ENCODE measurements at places on chromosomes 1 and 21. TPM values are rescaled to one million over a fixed set of nuclear protein-coding genes. Genes with fewer than 3 reads are reported as not detected.

- DNase-seq = no peak
These were observed 5.5 kb downstream of the MRPS6 start for GRCh38 chr21:34078915-34079314.

DNA sequence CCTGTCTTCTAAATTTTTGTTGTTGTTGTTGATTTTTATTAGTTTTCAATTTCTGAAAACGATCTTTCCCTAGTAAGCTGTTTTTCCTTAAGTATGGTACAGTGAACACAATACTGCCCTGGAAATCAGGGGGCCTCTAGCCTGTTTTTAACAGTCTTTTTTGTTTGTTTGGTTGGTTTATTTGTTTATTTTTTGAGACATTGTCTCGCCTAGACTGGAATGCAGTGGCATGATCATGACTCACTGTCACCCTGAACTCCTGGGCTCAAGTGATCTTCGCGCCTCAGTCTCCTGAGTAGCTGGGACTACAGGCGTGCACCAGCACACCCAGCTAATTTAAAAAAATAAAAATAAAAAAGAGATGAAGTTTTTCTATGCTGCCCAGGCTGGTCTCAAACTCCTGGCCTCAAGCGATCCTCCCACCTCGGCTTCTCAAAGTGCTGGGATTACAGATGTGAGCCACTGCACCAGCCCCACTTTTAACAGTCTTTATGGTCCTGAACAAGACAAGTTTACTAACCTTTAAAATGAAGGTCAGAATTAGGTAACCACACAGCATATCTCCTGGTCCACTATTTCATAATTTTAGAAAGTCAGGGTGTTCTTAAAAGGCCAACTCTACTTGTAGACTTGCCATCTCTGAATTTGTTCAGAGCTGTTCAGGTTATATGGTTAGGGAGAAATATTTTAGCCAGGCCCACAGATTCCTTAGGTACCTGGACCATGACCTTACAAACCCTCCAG lies 35.4 kb downstream of the TBCE start:
- DNase-seq = no peak

GRCh38 chr21:14991957-14992356 lies 72.8 kb downstream of the NRIP1 start:
- DNase-seq = no peak

GRCh38 chr1:59314776-59315528 lies 18.1 kb downstream of the FGGY start:
- DNase-seq = no peak

GRCh38 chr1:162992945-162993344 lies 76.2 kb upstream of the RGS4 start:
- DNase-seq = no peak

DNA sequence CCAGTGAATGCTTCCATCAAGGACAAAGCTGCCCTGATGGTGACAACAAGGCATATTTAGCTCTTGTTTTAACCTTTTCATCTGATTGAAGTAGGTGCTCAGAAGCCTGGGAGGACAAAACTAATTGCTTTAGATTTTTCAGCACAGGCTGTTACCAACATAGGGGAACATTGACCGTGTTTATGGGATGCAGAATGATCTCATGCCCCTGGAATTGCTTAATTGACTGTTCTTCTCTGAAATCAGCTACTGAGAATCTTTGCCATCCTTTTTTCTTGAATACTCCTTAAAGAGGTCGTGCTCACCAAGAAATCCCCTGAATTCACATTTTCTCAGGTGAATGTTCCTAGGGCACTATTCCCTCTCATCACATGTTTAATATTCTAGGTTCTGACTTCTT lies 95.9 kb upstream of the CCDC190 start:
- DNase-seq = no peak

GRCh38 chr21:34836103-34836932 lies 167.5 kb downstream of the CLIC6 start:
- DNase-seq = no peak

DNA sequence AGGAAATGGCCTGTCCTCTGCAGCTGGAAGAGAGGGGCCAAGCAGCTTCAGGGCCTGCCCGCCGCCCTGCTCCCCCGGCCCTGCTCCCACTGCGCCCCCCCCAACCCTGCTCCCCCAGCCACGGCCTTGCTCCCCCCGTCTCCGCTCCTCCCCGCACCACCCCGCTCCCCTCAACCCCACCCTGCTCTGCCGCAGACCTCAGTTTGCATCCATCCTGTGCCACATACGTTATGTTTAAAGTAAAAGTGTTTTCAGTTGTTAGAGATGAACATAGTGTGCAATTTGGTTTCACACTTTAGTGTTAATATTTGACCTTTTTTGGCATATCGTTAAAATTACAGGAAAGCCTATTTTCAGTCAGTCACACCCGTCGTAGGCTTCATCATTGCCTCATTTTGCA lies 34.1 kb upstream of the DIP2A start:
- peak; percentile 60 for DNase-seq

DNA sequence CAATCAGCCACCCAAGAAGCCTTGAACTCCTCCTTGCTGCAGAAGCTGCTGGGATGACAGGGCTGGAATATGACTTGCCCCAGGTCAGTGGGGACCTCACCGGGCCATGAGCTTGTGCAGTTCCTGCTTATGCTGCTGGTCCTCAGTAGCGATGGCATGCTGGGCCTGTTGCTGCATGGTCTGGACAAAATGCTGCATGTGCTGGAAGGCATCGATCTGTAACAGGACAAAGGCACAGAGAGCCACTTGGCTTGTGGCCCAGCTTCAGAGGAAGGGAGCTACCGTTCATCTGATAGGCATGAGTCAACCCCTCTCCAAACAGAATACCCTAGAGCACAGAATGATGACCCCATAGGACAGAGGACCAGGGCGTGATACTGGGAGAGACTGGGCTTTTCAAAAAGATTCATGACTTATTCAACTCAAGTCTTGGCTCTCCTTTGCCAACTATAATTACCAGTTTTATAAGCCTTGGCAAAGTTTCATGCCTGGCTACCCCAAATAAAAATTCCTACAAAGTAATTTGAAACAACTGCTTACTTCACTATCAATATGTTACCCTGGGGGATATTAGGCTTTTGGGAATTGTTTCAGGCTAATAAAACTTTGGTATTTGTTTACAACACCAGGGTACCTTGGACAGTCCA lies 34.7 kb upstream of the EXOSC10 start:
- no peak for DNase-seq

DNA sequence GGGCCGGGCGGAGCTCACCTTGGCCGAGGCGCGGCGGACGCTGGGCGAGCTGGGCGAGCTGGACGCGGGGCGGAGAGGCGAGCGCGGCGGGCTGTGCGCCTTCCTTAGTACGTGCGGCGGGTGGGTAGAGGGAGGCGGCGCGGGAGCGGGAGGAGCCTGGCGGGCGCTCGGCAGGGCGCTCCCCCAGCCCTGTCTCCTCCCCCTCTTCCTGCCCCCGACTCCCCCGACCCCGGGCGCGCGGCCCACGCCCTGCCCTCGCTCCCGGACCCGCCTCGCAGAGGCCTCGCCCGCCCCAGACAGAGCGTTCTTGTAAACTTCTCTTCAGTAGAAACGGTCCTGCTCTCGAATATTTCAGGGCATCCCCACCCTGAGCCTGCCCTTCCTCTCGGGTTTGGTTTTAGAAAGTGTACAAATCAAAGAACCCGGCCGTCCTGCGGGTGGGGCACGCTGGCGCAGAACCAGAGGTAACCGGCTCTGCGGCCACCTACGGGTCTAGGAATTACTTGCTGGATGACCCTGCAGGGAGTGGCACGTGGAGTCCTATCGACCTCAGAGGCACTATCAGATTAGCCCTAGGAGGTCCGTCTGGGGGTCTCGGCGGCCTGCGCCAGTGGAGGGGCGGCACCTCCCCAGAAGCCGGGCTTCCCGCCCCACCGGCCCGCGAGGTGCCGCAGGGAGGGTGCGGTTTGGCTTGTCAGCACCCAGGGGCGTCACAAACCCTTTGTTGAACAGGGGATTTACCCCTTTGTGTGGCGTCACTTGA lies at the start of gene S100A10:
TSS of gene S100A10 (minus strand) at position 126 of the 763 bp plus-strand sequence. CDS start 7,629 bp downstream, outside the sequence.
- DNase-seq = peak; percentile 85

- DNase-seq = no peak
These were observed 112.7 kb downstream of the VPS13D start for GRCh38 chr1:12342401-12343003.

DNA sequence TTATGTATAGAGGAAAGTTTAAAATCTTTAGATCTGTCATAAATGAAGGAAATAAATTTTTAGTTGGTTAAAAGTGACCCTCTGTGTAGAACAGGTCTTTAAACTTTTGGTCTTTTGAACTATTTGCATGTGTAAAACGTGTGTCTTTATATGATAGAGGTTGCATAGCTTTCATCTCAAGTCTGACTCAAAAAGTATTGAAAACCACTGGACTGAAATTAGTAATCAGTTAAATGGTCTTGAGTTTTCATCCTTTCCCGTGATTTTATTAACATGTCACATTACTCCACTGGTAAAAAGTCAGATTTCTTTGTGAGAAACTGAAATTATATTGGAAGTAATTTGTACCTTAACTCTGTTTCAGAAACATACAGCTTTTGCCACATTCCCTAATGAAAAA lies 1.8 kb downstream of the RNPC3 start:
- no peak for DNase-seq

GRCh38 chr1:66380452-66381212 lies 153.3 kb upstream of the SGIP1 start:
- no peak for DNase-seq

GRCh38 chr1:169321539-169321938 lies 46.1 kb downstream of the NME7 start:
- no peak for DNase-seq

GRCh38 chr21:29730281-29730680 lies 209.5 kb downstream of the GRIK1 start:
- no peak for DNase-seq

GRCh38 chr1:224381880-224382548 lies 25.3 kb downstream of the CNIH4 start:
- no peak for DNase-seq

- no peak for DNase-seq
These were observed 31.9 kb upstream of the TNFSF4 start for GRCh38 chr1:173239058-173239457.

DNA sequence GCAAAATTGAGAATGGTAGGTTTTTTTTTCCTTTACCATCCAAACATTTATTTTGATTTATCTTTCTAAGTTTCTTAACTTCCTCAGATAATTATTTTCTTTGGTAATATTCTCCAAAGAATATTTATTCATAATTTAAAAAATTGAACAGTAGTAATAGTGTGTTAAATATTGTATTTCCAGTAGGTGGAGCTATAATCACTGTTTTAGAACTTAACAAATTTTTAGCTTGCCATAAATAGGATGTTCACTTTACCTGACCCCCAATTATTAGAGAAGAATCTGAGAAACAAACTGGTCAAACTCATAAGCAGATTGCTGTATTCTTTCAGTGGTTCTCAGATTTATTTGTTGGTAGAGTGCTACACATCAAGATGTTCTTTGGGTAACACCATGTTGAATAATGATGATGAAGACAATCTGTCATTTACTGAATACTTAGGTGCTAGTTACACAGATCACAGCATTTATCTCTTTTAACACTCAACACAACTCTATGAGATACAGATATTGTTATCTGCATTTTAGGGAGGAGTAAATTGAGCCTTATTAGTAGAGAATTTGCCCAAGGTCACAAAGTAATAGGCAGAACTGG lies 82.4 kb upstream of the GPR88 start:
- no peak for DNase-seq

GRCh38 chr1:33322109-33322508 lies 1.2 kb upstream of the A3GALT2 start:
- DNase-seq = no peak

DNA sequence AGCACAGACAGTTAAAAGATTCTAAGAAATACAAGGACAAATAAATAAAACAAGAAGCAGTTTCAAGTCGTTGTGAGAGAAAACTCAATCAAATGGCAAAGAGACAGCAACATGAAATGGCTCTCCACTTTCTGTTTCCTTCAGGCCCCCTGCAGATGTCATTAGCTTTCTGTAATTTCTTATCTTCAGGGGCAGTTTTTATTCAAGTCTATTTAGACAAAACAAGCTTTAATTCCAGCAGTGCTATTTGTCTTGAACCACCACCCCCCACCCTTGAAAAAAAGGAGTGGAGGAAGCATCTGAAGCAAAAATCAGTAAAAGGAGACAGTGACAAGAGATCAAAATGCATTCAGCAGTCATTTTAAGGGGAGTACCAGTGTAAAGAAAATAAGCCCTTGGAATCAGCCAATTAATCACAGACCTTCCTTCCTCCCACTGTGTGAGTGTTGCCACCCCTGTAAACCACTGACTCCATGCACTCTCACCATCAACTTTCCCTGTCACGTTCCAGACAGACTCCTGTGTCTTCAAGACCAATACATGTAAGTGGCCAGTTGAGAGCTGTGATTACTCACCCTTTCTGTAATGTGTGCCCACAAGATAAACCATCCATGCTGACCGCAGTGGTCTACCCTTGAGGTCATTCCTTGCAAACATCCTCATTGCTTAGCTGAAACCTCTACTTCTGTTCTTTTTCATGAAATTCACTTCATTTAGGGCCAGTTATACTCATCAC lies 136.1 kb upstream of the HOOK1 start:
- DNase-seq = no peak

- no peak for DNase-seq
These were observed 120.2 kb upstream of the KCNE2 start for GRCh38 chr21:34243562-34243961.

The TLR5 gene
- total RNA-seq = 3.8 TPM

GRCh38 chr1:67897270-67897949 lies 64.1 kb upstream of the GNG12 start:
- DNase-seq = no peak

The CCDC190 gene
- not detected for total RNA-seq

- DNase-seq = no peak
These were observed 426.5 kb upstream of the NFIA start for GRCh38 chr1:60655679-60656355.

DNA sequence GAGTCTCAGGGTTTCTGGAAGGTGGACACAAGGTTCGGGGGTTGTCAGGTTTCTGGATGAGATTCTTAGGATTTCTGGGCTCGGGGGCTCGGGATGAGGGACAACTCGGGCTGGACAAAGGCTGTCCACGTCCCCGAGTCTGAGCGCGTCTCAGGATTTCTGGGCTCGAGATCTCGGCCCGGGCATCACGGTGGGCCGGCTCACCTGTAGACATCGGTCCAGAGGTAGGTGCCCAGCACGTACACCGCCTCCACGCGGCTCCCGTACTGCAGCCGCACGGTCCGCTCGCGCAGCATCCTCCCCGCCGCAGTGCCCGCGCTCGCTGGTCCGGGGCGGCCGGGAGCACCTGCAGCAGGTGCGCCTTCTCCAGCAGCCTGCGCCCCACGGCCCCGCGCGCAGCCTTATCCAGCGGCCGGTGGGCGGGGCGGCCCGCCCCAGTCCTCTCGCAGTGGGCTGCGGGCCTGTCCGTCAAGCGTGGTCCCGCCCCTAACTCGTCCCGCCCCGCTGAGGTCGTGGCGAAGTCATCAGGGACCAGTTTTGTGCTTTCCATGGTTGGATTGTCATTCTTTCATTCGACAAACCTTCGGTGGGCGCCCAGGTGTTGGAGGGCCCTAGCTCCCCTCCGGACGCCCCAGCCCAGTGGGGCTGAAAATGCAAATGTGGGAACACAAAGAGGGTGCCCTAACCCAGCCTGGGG lies at the start of gene PADI2:
TSS of gene PADI2 (minus strand) at position 376 of the 697 bp plus-strand sequence. CDS start at position 296, 80 bp downstream.
- DNase-seq = no peak

GRCh38 chr1:13892671-13893325 lies 192.8 kb downstream of the PRDM2 start:
- DNase-seq = no peak

- no peak for DNase-seq
These were observed 25.4 kb upstream of the SPSB1 start for GRCh38 chr1:9267352-9267686.

- no peak for DNase-seq
These were observed 33.8 kb upstream of the ERO1B start for GRCh38 chr1:236315518-236315917.

GRCh38 chr1:239909898-239910297 lies 181.8 kb upstream of the FMN2 start:
- DNase-seq = no peak
